Neural progenitor cell (in vitro differentiated cells): ENCODE measurements at places on chromosomes 5 and 9. TPM values are rescaled to one million over a fixed set of nuclear protein-coding genes. Genes with fewer than 3 reads are reported as not detected.

DNA sequence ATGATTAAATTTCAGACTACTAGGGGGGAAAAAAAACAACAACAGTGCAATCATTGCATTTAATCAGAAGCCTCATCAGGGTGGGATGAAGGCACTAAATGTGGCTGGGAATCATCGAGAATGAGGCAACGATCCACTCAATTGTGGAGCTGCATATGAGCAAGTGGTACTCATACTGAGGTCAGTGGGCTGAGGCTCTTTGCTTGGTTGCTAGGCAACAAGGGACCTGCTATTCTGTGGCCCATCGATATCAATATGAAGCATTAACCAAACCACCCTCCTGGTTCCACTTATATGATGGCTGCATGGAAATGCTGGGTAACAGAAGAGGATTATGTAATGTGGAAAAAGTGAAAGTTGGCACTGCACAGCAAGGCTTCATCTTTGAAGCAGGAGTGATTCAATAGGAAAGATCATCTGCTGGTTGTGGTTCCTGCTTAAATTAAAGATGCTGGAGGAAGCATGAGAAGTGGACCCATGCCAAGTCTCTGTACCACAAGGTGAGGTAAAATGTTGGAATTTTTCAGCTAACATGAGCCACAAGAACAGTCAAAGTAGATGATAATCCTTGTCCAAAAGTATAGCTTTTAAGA lies 159.8 kb upstream of the HMHB1 start:
- no peak for DNase-seq

DNA sequence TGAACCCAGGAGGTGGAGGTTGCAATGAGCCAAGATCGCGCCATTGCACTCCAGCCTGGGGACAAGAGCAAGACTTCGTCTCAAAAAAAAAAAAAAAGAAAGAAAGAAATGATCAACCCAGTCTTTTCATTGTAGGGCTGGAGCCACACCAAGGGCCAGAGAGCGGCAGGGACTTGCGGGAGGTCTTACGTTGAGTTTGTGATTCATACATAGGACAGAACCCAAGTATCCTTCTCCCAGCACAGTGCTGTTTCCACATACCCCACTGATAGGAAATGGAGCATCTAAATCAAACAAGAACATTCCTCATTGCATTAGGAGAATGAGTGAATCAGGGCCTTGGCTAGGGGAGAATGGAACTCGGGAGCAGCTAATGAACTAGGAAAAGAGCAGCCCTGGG lies 3.5 kb upstream of the TNIP1 start:
- no peak for DNase-seq

Gene FOXD4
- total RNA-seq = 0.12 TPM in 1 of 2 replicates, not detected in the other

Gene AIF1L
- total RNA-seq = 69.0 and 95.1 TPM in 2 replicates

Gene BTNL9
- total RNA-seq = 0.24 and 0.56 TPM in 2 replicates

GRCh38 chr9:132032238-132032950 lies 47.3 kb downstream of the MED27 start:
- DNase-seq = no peak

Gene FAM151B
- 2.8 and 3.9 TPM in 2 replicates for total RNA-seq

GRCh38 chr9:27457445-27457844 lies 66.6 kb upstream of the IFNK start:
- DNase-seq = no peak

Gene CDH18
- 0.22 and 0.58 TPM in 2 replicates for total RNA-seq

GRCh38 chr5:153598099-153598498 lies 107.6 kb downstream of the GRIA1 start:
- DNase-seq = no peak

- DNase-seq = peak; percentile 36
Observed at GRCh38 chr9:19641046-19641445, 147.8 kb downstream of the SLC24A2 start.

GRCh38 chr5:78112931-78113330 lies 181.6 kb downstream of the AP3B1 start:
- peak; percentile 29 for DNase-seq

DNA sequence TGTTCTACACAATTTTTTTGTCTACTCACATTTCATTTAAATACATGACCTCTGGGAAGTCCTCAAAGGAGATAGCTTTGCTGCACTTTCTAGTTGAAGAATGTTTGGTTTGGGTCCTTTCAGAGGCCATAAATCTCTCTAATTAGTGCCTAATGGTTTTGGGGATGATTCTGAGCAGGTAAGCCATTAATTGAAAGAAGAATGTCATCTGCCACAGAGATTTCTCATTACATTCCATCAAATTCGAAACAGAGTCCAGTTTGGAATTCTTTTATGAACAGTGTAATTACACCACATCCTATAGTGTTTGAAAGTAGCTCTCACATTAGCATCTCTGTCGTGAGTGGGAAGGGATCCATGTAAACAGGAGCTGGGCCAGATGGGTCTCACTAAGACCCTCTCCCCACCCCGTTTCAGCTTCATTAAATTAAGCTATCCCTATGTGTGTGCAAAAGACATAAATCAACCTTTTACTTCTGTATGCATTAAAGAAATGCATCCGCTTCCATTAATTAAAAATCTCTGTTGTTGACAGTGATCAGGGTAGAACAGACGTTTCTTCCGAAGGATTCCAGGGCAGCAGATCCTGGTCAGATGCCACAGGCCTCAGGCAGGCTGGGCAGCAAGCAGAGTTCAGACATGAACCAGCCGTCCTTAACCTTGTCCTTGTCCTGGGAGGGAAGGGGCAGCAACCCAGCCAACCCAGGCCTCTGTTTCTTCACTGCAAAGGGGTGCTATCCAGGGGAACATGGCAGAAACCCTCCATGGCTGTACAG lies 99.8 kb upstream of the MAP1B start:
- no peak for DNase-seq

Gene GFPT2
- total RNA-seq = 18.9 and 20.3 TPM in 2 replicates

Gene PAPPA
- 0.15 and 0.65 TPM in 2 replicates for total RNA-seq

- DNase-seq = no peak
Observed at GRCh38 chr9:126439883-126440653, 113.4 kb downstream of the MVB12B start.

Gene NME5
- total RNA-seq = 6.7 and 8.0 TPM in 2 replicates

- DNase-seq = no peak
Observed at GRCh38 chr9:93807166-93808074, 147.7 kb downstream of the BARX1 start.

DNA sequence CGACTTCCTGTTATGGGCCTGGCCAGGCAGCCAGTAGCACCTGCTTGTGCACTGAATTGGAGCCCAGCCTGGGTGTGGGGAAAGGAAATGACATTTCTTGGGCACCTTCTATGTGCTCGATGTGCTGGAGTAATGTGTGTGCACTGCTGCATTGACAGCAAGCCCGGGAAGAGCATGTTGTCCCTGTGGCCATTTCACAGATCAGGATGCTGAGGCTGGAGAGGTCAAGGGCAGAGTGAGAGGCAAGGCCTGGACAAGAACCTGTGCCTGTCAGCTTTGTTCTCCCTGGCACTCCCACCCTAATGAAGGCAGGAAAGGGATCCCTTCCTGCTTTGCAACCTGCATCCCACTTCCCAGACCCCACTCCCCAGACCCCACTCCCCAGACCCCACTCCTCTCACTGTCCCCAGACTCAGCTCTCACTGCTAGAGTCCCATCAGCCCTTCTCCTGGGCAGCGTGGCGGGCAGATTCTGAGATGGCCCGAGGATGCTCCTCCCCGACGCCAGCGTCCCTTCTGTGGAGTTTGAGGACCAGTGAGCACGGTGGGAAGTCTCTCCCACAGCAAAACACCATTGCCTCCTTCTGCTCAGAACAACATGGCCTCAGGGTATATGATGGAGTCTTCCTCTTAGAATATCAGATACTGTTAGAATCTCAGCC lies 49.6 kb downstream of the BARX1 start:
- DNase-seq = no peak

Gene CCNI2
- 0.22 TPM in 1 of 2 replicates, not detected in the other for total RNA-seq

Gene MAN2A1
- 103 and 130 TPM in 2 replicates for total RNA-seq

DNA sequence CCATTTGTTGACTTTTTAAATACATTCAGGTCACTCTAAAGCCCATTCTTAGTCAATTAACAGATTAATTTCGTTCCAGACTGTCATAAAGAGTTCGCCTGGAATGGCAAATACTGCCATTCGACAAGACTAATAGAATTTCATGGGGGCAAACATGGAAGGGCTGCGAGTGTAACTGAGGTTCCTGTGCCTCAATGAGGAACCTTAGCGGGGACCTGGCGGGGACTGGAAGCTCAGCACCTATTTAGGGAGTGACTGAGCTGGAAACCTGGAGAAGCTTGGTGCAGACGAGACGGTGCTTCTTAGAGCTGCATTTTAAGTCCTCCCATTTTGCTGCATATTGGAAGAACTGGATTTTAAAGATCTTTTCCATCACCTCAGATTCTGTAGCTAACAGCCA lies 3.4 kb downstream of the VCAN start:
- DNase-seq = peak; percentile 40

DNA sequence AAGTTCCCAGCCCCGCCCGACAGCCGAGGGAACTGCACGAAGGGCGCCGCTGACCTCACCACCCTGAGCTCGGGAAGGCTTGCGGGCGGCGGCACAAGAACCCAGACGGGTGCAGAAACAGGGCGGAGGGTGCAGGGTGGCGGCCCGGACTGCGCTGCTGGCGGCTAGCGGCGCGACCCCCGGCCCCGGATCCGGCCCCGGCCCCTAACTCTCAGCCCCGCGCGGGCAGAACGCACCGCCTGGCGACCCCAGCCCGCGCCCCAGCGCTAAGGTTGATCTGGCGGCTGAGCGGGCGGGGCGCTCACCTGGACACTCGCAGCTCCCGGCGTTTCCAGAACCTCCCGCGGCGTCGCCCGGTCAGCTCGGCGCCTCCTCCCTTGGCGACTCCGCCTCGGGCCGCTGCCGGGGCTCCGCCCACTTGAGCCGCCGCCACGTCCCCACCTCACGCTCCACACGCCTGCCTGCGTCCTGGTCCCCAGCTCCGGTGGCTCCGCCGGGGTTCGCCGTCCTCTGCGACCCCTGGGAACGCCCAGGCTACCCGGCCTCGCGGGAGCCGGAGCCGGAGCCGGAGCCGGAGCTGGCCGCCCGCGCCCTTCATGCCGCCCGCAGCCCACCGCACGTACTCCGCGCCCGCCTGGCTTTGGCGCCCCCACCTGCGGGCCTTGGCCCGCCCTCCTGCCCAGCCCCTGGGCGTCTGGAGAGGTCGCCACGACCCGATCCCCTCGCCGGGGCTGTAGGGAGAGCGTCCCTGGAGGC lies at the start of gene P4HA2:
Gene P4HA2, minus strand, starts transcription at position 369 of the 756 bp plus-strand sequence. CDS start 9,227 bp downstream, outside the sequence.
- peak; percentile 86 for DNase-seq

DNA sequence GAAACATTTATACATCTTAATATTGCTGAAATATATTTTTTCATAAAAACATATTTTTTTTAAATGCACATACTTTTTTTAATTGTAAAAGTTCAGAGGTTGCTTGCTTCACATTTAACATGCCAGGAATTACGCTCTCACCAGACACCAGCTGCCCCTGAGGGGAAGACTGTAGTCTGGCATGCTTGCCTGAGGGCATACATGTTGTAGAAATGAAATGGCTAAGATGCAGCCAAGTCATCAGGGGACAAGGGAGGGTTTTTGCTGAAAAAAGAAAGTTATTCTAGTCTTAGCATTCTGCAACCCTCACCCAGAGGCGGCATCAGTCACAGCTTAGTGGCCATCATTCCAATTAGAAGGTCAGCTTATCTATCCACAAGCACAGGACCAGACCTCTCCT lies 426.7 kb upstream of the FTMT start:
- DNase-seq = no peak

Gene SURF2
- total RNA-seq = 16.0 and 19.6 TPM in 2 replicates

Gene FST
- total RNA-seq = 58.7 and 79.4 TPM in 2 replicates

GRCh38 chr9:33742519-33742918 lies 52.8 kb upstream of the PRSS3 start:
- no peak for DNase-seq

DNA sequence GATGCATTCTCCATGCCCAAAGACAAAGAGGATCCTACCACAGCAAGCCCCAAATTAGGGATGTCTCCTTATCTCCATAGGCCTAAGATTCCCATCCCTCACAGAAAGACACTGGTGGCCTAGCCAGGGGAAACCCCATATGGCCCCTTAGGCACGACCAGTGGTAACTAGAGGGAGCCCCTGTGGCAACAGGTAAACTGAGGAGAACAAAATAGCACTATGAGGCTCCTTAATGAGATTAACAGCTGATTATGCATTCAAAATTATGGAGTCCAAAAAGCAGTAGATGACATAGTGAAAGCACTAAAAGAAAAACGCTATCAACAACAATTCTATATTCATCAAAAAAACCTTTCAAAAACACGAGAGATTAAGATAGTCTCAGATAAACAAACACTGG lies 234.0 kb downstream of the DIRAS2 start:
- DNase-seq = no peak

DNA sequence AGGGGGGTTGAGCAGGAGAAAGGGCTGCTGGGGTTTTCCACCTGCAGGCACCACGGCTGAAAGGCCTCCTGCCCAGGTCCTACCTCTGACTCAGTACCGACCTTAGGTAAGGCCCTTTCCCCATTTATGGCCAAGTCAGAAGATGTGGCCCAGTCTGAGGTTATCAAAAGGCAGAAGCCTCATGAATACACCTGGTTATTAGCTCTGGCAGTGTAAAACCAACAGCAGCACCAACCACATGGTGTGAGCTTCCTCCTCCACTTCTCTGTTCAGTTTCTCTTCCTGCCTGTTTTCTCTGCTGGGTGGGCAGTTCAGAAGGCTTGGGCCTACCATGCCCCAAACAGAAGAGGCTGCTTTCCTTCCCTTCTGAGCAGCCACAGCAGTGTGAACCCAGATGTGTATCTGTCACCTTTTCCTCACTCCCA lies 86.9 kb downstream of the UGCG start:
- no peak for DNase-seq

GRCh38 chr5:172533058-172533398 lies 78.7 kb upstream of the SH3PXD2B start:
- DNase-seq = no peak

- DNase-seq = no peak
Observed at GRCh38 chr5:160272264-160272663, 40.1 kb downstream of the CCNJL start.

DNA sequence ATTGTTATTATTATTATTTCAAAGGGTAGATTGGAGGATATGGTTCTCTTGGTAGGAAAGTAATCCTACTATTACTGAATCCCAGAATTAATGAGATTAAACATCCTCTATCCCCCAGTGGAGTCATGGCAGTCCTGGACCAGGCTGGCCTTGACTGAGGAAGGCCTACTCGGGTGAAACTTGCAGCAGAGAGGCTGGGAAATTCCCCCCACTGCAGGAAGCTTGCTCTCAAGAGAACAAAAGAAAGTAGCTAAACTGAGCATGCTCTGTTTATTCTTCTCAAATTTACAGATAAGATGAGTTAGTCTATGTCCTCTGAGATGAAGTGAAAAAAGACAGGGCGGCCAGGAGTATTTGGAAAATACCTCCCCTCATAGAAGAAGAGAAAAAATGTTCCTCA lies 233.9 kb upstream of the RPS23 start:
- DNase-seq = no peak

GRCh38 chr5:122933956-122934355 lies 88.5 kb downstream of the SNX24 start:
- no peak for DNase-seq

Gene DMGDH
- 0.32 and 1.4 TPM in 2 replicates for total RNA-seq
